CD4-positive, alpha-beta T cell treated with Interferon gamma for 1 hour (primary cell): ENCODE measurements at places on chromosomes 12 and 14.

- no peak for DNase-seq
Measured at GRCh38 chr12:75457191-75457590, 23.4 kb upstream of the GLIPR1 start.

DNA sequence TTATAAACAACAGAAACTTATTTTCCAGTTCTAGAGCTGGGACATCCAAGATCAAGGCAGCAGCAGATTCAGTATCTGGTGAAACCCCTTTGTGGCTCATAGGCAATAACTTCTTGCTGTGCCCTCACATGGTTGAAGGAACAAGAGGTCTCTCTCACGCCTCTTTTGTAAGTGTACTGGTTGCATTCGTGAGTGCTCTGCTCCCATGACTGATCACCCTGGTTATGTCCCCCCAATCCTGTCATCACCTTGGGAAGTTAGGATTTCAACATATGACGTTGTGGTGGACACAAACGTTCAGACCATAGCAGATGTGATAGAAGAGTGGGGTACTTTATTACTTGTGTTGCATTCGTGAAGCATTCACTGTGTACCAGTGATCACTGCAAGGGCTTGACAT lies 184.0 kb downstream of the SRGAP1 start:
- DNase-seq: no peak

- DNase-seq: no peak
Measured at GRCh38 chr12:11906286-11906935, 164.3 kb upstream of the BCL2L14 start.

- no peak for DNase-seq
Measured at GRCh38 chr12:47377414-47378221, 297.9 kb upstream of the AMIGO2 start.

DNA sequence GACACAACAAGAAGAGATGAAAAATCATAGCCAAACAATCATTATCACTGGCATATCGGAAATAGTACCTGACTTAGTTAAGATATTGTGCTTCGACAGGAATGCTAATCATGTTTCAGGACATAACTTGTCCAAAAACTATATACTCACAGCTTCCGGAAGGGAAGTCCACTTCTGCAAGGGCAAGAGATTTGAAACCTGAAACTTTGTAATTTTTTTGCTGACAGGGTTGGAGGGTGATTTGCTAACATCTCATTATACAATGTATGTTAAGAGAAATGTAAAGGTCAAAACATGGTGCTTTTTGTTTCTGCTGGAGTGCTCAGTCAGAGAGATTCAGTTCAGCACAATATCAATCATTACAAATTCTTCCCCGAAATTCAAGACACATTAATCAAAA lies 200.3 kb downstream of the CNTN1 start:
- DNase-seq: no peak

DNA sequence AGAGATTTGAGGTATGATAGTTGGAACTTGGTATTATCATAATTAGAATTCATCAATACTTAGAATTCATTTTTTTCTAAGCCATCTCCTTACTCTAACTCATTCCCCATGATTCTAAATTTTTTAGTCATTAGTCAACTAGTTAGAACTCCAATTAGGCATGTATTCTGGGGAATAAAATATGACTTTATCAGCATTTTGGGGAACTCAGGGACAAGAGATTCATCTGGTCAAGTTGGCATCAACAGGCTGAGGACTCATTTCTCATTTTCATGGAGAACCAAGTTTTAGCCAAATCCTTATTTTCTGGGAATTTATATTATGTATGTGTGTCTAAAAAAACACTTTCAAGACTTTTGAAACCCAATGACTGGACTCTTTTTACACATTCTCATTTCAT lies 29.2 kb downstream of the DIP2B start:
- DNase-seq: no peak

- DNase-seq: no peak
Measured at GRCh38 chr12:93266-94005, 26.9 kb downstream of the IQSEC3 start.
